ENCODE measurements at places on chromosomes 5 and 9. TPM values are rescaled to one million over a fixed set of nuclear protein-coding genes. Genes with fewer than 3 reads are reported as not detected.

IL7R gene
- total RNA-seq, result not detected

TSSK1B gene
- total RNA-seq, result not detected

RGS7BP gene
- total RNA-seq, result not detected

AMBP gene
- total RNA-seq, result not detected

PCDHGA8 gene
- total RNA-seq, result 9.6 TPM

Measured in Karpas-422 (cell line).